ENCODE measurements at places on chromosomes 5 and 9.

- no peak for DNase-seq
Observed at GRCh38 chr5:142881784-142882126, 111.6 kb downstream of the ARHGAP26 start.

DNA sequence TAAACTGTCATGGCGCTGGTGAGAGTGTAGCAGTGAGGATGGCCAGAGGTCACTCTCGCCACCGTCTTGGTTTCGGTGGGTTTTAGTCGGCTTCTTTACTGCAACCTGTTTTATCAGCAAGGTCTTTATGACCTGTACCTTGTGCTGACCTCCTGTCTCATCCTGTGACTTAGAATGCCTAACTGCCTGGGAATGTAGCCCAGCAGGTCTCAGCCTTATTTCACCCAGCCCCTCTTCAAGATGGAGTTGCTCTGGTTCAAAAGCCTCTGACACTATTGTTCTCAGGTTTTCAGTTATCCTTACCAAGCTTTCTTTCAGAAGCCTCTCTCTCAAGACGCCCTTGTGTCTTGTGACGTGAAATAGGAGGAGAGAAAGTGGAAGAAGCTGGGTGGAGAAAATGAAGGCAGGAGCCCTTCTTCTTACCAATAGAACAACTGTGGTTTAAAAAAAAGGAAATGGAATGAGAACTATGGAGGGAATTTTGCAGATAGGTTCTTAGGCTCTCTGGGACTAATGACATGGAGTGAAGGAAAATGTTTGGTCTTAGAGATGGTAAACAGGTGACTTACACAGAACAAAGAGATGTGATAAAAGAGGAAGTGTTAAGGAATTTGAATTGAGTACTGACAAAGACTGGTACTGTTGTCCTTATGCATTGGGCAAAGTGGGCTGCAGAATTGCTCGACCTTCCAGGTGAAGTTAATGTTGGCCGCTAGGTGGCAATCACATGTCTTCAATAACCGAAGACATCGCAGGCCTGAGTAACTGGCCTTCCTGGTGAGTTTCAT, 133.3 kb upstream of the RAI14 start:
- DNase-seq: peak; percentile 65

DNA sequence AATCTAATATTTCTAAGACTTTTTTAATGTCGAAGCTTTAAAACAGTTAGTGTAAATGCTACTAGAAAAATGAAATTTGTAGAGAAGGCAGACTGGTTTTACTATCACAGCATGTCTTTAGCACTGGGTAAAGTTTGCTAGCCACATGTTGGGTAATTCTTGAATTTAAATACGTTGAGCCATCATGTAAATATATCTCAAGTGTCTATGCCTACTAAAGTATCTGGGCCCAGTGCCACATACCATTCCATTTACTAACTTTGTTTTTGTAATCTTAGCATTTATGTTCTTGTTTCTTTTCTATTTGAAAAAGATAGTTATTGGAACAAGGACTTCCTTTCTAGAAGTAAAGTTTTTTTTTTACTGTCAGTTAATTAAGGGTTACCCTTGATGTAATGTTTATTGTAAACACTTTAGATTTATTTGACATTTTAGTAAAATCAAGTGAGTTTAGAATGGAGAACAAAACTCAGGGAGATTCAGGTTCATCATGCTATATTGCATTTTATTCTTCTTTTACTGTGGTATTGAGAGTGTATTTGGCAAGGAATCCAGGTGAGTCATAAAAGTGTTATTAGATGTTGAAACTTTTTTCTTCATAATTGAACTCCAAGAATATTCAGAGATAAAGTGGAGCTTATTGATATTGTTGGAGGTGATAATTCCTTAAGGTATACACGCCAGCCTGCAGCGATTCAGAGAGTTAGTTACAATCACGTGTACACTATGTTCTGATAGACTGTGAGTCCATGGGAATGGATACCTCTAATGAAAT, 182.4 kb downstream of the CCDC171 start:
- DNase-seq: no peak

DNA sequence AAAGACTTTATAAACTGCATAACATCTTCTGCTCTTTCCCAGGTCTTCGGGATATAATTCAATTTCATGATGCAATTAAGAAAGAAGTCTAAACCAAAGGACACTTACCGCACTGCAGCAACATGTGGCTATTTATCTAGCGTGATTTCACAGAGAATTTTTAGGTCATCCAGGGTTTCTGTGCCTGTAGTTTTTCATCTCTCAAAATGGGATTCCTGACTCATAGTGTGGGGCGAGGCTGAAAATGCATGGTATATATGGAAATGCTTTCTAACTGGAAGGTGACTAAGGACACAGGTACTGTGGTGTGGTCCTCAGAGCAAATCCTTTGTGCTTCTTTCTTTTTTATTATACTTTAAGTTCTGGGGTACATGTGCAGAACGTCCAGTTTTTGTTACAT, 557.7 kb upstream of the KLF4 start:
- DNase-seq: no peak

- no peak for DNase-seq
Observed at GRCh38 chr5:132907161-132907560, 33.7 kb downstream of the LEAP2 start.

DNA sequence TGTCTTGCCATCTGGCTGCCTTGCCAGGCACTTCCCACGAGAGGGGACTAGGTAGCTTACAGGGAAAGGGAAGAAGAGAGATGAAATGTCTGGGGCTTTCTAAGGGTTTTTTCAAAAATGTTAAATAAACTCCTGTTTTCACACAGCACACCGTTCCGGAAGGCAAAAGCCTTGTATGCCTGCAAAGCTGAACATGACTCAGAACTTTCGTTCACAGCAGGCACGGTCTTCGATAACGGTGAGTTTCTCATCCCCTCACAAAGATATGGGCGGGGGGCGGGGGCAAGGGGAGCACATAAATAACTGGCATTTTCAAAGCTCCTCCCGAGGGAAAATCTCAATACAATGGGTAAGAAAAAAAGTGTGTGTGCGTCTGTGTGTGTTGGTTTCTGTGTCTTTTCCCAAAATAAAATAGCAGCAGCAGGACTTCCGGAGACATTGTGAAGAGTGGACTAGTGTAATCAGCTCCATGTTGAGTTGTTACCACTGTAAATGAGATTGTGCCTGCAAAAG, 189.6 kb downstream of the NR3C1 start:
- DNase-seq: no peak

- peak; percentile 47 for DNase-seq
Observed at GRCh38 chr9:85258823-85259370, 482.9 kb downstream of the AGTPBP1 start.

- no peak for DNase-seq
Observed at GRCh38 chr5:128649192-128649591, 111.1 kb upstream of the FBN2 start.

- no peak for DNase-seq
Observed at GRCh38 chr5:14722923-14723322, 58.4 kb downstream of the OTULIN start.

- peak; percentile 68 for DNase-seq
Observed at GRCh38 chr5:145681686-145682085, 153.5 kb downstream of the PRELID2 start.

DNA sequence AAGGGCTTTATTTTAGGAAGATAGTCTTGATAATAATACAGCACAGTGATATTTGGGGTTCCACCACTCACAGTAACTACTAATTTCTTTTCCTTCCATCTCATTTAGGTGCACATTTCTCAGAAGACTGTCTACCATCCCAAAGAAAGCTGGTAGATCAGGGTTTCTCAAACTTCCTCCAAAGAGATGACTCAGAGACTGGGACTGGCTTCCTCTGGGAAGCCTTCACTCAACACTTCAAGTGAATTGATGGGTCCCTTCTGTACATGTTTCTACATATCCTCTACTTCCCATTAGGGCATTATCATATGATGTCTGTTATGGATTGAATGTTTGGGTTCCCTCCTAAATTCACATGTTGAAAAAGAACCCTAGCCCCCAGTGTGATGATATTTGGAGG, 138.5 kb downstream of the SPOCK1 start:
- DNase-seq: no peak

DNA sequence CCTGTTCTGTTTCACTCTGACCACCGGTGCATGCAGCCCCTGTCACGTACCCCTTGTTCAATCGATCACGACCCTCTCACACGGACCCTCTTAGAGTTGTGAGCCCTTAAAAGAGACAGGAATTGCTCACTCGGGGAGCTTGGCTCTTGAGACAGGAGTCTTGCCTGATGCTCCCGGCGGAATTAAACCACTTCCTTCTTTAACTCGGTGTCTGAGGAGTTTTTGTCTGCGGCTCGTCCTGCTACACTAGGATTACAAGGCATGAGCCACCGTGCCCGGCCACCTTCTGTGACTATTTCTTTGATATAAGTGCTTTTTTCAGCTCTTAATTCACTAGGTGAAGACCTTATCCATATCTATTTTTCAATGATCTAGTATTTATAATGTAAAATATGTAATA, 167.5 kb downstream of the TTC39B start:
- no peak for DNase-seq

GRCh38 chr9:125587819-125588460, 119.1 kb downstream of the MAPKAP1 start:
- no peak for DNase-seq

DNA sequence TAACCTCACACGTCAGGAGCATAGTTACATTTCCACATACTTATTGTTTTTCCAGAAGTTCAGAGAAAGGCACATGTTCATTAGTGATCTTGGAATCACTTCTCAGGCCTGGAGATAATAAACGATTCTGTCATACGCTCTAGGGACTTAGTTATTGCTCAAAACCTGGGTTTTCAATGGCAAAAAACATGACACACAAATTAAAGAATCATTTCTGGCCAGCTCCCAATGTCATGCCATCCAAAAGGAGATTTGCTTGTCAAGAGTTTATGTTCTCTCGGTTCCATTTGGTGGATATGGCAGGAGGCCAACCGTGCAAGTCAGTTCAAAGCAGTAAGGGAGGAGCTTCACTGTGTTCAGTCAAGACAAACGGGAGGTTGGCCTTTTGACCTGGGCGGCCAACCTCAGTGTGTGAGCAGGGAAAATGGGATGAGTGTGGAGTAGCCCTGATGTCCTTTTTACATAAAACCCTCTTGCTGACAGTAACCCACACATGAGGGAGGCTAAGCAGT, 123.4 kb downstream of the NXNL2 start:
- no peak for DNase-seq

DNA sequence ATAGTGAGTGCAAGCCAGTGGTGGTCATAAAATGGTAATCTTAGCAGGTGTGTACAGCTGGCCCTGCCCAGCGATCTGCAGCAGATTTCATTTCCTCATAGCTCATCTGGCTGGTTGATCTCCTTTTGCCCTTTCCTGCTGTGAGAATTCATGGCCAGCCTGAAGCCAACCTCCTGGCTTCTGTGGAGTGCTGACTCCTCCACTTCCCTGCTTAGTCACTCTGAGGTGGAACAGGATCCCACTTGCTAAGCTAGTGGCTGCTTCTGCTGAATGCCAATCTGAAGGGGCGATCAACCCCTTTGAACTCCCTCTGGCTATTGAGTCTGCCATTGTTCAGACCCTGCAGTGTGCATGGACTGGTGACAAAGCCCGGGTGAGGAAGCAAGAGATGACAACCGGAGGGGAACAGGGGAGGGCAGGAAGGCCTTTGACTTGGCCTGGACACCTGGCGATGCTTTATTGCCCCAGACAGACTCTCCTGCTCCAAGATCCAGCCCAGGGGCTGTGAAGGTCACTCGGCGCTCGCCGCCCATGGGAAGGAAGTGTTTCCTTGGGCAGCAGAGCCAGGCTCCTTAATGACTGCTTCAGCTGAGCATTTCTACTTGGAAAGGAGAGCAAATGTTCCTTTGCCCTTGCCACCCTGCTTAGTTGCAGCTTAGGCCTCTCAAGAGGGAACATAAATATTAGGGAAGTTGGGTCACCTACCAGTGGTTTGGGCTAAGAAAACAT, 341.1 kb downstream of the ZSWIM6 start:
- no peak for DNase-seq

GRCh38 chr5:137218471-137218870, 280.7 kb downstream of the SPOCK1 start:
- DNase-seq: no peak

DNA sequence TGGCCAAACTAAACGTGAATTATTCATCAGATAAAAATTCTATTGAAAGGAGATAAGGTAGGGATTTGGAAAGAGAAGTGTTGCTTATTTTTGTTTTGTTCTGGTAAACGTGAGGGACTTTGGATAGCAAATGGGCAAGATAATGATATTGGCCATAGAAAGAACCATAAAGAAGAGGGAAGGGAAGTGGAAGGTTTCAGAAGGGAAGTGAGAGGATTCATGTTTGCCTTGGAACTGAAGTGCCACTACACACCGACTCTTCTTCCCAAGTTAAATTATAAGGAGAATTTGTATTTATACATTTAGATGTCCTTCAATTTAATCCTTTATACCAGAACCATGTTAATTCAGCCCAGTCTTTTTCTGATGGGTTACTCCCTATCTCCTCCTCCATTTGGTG, 42.1 kb upstream of the TAF11L2 start:
- DNase-seq: no peak

DNA sequence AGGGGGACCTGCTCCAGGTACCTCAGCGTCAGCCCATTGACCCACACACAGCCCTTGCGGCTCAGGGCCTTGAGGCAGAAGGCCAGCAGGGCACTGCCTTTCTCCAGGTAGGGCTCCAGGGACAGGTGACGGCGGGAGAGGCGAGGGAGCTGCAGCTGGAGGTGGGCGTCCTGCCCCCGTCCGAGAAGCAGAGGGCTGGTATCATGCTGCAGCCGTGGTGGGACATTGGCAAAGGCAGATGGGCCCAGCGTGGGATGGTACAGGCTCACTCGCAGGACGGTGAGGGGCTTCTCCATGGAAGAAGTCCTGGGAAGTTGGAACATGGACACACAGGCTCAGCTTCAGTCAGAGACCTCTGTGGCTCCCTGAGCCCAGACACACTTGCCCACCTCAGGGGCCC, 2.5 kb upstream of the DCANP1 start:
- no peak for DNase-seq

DNA sequence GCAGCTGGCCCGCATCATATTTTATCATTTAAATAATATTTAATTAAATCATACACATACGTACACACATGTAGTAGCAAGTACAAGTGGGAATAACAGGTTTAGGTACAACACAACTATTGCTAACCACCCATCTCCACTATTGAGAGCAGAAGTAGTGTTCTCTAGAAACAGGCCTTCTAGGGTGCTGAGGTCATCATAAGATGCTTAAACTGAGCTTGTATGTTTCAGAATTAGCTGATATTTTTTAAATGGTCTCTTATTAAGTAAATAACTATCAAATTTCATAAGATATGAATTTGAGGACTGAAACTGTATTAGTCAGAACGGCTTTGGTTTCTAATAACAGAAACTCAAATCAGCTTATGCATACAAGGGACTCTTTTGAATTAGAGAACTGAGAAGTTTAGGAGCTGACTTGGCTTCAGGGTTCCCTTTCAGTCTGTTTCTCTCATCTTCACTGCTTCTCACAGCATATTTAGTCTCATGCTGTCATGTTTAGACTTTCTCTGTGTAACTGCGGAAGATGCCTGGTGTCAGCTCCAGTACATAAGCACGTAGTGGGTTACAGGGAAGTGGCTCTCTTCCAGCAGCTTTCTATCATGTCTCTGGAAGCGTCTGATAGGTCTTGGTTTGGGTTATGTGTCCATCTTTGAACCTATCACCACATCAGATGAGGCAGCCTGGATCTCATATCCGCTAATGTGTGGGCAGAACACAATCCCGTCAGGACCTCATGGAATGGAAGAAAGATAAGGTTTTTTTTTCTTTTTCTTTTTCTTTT, 25.0 kb upstream of the OCLN start:
- DNase-seq: no peak

GRCh38 chr9:134475011-134475790, 148.9 kb downstream of the RXRA start:
- DNase-seq: no peak

All from HAP-1 (cell line).